ENCODE measurements at places on chromosomes 16 and 17. TPM values are rescaled to one million over a fixed set of nuclear protein-coding genes. Genes with fewer than 3 reads are reported as not detected.

Gene KCNG4
- total RNA-seq = not detected

Gene PAM16
- 33.9 TPM for total RNA-seq

Gene KRT40
- total RNA-seq = not detected

Gene SAP30BP
- total RNA-seq = 89.6 TPM

Gene CHST5
- 0.10 TPM for total RNA-seq

Gene STAT5A
- total RNA-seq = 96.7 TPM
